8988T (cell line): ENCODE measurements at places on chromosomes 4 and X.

- no peak for DNase-seq
Observed at GRCh38 chr4:175407926-175408325, 404.1 kb downstream of the GPM6A start.

- DNase-seq = no peak
Observed at GRCh38 chrX:13051529-13052172, 7.2 kb upstream of the FAM9C start.

GRCh38 chr4:174036576-174036975 is 246.9 kb downstream of the FBXO8 start:
- no peak for DNase-seq

DNA sequence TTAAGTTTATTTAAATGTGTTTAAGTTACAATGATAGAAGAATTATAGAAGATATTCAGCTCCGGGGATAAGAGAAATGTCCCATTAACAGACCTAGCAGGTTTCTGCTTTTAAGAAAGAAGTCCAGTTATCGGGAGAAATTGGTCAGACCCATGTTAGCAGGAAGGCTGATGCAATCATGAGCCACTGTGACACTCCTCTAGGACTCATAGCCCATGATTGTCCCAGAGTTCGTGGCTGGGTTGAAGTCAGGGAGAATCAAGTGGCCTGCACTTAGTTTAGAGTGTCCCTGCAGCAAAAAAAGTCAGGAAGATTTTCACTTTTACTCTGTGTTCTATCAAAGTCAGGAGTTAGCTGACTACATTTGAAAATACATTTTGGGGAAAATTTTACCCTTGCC is 72.0 kb downstream of the TMEM144 start:
- no peak for DNase-seq
